ENCODE measurements at places on chromosomes 2 and 18.

- no peak for DNase-seq
These were observed 162.6 kb downstream of the PDE11A start for GRCh38 chr2:177909962-177910361.

DNA sequence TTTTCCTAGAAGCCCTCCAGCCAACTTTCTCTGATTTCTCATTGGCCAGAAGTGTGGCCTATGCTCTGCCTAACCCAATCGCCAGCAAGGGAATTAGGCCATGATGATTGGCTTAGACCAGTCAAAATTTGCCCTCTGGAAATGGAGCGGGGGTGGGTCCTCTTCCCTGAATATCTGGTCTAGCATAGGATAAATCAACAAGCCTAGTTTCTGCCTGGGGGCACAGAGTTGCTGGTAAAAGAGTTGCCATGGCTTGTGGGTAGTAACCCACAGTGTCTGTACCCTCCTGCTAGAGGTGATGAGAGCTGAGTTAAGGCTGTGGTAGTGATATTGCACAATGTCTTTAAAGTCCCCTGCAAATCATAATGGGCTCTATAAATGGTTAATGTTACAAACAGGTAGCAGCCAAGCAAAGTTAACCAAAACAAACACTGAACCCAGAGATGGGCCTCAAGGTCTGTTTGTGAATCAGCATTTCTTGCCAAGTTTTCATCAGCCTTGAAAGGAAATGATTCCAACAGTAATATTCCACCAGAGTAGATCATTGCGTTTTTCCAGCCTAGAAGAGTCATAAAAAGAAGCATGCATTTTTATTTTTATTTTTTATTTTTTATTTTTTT, 19.3 kb downstream of the GALM start:
- no peak for DNase-seq

GRCh38 chr18:3664563-3665178, 214.7 kb downstream of the TGIF1 start:
- DNase-seq: peak; percentile 11

GRCh38 chr2:136005462-136006196, 20.2 kb upstream of the DARS1 start:
- peak; percentile 45 for DNase-seq

- DNase-seq: no peak
These were observed 135.4 kb downstream of the PHLPP1 start for GRCh38 chr18:62850619-62851306.

GRCh38 chr2:72130659-72131360, 16.9 kb downstream of the CYP26B1 start:
- DNase-seq: no peak

DNA sequence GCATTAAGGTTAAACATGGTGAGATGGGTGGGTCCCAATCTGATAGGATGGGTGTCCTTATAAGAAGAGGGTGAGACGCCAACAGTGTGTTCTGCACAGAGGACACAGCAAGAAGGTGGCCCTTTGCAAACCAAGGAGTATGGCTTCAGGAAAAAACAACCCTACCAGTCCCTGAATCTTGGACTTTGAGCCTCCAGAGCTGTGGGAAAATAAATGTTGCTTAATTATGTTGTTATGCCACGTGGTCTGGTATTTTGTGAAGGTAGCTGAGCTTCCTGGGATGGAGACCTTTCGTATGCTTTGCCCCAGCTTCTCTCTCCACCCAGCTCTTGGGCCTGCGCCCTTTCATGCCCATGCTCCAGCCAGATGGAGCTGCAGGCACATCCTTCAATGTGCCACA, 114.2 kb upstream of the EPC2 start:
- no peak for DNase-seq

GRCh38 chr2:171320208-171320621, 113.6 kb downstream of the METTL8 start:
- peak; percentile 69 for DNase-seq

DNA sequence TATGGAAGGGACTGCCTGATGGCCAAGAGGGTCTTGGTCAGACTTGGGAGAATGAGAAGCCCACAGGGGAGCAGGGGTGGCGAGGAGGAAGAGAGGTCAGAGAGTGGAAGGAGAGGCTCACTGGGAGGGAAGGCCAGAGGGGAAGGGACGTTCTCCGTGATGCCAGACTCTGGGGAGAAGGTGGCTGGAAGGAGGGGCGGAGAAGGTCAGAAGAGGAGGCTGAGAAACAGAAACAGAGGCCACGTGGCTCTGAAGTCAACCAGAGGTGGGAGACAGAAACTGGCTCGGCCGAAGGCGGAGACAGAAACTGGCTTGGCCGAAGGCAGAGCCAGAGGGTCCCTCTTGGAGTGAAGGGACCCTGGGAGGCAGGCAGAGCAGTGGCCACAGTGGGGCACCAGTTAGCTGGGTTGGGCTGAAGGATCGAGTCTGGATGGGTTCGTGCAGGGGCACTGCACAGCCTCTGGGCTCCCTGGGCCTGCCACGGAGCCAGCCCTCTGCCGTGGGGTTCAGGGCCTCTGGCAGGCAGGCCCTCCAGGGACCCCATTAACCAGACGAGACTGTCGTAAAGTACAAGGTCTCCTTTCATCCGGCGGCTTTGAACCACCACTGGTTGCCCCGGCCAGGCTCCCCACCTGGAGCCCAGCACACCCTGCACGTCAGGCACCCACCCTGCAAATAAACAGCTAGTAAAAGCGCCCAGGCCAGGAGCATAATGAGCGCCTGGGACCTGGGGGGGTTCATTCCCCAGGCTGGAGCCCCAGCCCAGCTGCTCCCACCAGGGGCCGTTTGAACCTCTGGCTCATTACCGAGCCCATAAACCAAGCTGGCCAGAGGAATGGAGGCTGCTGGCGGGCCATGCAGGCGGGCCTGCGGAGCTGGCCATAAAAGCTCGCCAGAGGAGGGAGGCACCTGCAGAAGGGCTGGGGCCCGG, 218.8 kb downstream of the DYSF start:
- no peak for DNase-seq

GRCh38 chr2:221400411-221400810, 171.7 kb downstream of the EPHA4 start:
- no peak for DNase-seq

- DNase-seq: no peak
These were observed 85.3 kb downstream of the ZNF407 start for GRCh38 chr18:74682991-74683297.

DNA sequence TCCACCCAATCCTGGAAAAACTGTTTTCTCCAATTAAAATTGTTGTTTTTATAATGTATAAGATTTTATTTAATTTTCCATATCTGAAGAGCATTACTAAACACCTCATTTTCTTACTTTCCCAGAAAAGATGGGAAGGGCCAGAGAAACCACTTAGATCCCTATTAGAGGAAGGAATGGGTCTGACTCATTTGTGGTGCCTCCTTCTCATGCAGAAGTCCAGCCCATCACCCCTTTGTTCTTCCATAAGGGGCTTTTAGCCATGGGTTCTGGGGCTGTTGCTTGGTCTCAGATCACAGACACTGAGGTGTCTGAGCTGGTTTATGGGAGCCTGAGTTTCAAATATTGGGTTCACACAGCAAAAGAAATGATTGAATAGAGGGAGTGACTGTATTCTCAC, 152.2 kb downstream of the ESCO1 start:
- no peak for DNase-seq

Data from NAMALWA (cell line).